ENCODE measurements at places on chromosomes 11 and 22.

- DNase-seq: peak; percentile 44
These were observed 36.0 kb upstream of the LDLRAD3 start for GRCh38 chr11:35907648-35908431.

- no peak for DNase-seq
These were observed 17.9 kb upstream of the NAP1L4 start for GRCh38 chr11:3010004-3010403.

DNA sequence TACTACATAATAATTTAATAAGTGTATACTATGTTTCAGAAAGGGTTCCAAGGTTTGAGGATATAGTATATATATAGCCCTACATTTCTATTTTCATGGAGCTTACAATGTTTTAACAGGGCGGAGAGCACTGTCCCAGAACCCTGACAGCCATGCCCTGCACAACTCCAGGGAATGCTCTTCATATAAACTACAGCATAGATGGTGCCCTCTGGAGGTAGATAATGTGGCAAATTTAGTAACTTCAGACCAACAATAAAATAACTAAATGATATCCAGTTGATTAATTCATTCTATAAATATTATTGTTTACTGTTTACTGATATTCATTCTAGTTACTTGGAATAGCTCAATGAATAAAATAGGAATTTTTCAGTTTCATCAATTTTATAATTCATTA, 693.7 kb upstream of the CCDC179 start:
- DNase-seq: no peak

GRCh38 chr11:126112547-126112946, 49.9 kb upstream of the CDON start:
- DNase-seq: no peak

DNA sequence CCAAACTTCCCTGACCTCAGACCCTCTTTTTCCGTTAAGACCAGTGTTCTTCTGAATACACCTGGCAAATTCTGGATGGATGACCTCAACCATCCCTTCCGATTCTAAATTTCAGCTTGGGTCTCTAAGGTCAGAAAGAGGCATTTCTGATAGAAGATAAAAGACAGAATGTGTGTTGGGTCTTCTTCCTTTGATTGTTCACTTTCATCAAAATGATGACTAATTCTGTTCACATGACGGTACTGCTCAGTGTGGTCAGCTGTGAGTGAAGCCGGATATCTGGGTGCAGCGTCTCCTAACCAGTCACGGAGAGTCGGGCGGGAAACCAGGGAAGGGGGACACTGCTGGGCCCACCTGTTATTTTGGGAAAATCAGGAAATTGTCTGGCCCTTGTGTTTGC, 151.6 kb upstream of the NAV2 start:
- no peak for DNase-seq

DNA sequence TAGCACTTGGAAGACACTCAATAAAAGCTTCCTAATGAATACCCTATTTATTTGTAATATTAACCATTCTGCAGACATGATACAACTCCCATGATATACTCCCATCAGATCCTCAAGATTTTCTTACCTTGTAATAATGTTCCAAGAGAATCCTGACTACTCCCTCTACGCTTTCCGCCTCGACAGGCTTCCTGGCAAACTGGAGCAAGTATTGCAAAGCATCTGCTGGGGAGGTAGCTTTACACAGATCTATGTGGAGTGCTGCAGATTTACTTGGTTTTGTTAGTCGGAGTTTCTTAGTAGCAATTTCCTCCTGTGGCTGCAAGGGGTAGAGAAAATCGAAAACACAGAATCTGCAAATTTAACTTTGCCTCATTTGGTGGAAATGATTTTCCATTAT, 3.5 kb downstream of the INTS4 start:
- no peak for DNase-seq

- no peak for DNase-seq
These were observed 10.2 kb upstream of the P4HA3 start for GRCh38 chr11:74321487-74322188.

DNA sequence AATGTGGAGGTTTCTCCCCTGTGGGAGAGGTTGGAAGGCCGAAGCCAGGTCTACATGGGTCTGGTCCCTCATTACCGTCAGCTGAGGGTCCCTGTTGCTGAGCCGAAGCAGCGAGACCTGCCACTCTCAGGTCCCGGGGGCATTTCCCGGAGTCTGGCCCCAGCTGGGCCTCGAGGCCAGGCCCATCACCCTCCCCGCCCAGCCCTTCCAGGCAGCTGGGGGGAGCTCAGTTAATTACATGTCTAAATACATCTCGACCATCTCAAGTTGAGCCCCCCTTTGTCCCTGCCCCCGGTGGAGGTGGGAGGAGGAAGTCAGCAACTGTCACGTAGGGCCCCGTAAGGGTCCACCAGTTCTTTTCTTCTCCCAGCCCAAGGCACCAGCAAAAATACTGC, 3.6 kb downstream of the CDKN1C start:
- DNase-seq: no peak

DNA sequence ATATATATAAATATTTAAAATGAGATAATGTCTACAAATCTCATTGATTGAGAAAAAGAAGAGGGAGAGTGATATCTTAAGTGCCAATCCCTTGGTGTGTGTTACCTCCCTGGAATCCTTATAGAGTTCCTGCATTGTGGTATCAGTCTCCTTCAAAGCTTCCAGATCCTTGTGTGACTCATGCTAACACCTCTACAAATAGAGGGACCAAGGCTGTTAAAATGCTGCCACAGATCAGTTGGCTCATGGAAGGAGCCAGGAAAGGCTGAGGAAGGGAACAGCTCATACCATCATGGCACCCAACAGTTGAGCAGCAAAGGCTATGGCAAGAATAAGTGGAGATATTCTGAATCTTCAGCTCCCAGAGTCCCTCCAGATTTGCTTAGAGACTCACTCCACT, 163.6 kb upstream of the ISX start:
- no peak for DNase-seq

- DNase-seq: no peak
These were observed 262.5 kb downstream of the DCDC1 start for GRCh38 chr11:31106968-31107576.

DNA sequence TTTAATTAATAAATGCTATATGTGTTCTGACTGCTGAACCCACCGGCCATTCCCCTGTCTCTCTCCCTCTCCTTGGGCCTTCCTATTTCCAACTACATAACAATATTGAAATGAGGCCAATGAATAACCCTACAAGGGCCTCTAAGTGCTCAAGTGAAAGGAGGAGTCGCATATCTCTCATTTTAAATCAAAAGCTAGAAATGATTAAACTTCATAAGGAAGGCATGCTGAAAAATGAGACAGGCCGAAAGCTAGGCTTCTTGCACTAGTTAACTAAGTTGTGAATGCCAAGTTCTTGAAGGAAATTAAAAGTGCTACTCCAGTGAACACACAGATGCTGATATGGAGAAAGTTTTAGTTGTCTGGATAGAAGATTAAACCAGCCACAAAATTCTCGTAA, 109.2 kb downstream of the TSPAN18 start:
- no peak for DNase-seq

- DNase-seq: no peak
These were observed 60.4 kb downstream of the FEZ1 start for GRCh38 chr11:125435461-125436238.

DNA sequence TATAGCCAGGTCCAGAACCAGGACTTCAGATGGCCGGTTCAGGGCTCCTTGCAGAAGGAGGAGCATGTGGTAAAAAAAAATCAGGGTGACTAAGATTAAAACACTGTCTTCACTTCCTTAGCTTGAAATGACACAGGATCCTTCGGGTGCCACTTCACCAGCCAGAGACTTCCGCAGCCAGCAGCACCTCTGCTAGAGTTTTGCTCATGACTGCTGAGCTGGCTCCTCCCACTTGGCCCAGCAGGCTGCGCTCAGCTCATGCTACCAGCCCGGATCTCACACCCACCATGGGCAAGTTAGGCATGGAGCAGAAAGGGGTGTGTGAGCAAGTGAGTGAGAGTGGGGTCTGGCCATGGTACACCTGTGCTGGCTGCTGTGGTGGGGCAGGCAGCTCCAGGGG, 6.6 kb upstream of the MS4A18 start:
- no peak for DNase-seq

DNA sequence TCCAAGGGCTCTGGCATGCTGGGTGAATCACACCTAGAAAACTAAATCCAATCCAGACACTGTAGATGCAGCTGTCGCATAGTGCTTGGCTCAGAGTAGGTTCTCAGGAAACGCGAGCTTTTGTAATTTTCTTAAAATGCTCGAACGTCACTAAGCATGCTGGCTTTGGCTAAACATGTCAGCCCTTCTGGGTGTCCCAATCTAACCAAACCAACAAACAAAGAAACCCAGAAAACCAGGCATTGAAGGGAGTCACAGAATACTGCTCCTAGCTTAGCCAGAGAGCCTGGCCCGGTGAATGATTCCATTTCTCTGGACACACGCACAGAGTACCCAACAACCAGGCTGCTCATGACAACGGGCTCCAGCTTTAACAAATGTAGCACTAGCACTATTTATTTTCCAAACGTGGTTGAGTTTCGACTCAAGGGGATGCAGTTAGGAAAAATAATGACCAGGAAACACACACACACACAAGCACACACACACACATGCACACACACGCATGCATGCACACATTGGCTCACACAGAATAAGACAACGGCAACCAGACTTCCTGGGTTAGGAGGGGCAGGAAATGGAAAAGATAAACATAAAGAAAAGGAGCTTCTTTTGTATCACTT, 492.6 kb downstream of the MIAT start:
- DNase-seq: no peak

DNA sequence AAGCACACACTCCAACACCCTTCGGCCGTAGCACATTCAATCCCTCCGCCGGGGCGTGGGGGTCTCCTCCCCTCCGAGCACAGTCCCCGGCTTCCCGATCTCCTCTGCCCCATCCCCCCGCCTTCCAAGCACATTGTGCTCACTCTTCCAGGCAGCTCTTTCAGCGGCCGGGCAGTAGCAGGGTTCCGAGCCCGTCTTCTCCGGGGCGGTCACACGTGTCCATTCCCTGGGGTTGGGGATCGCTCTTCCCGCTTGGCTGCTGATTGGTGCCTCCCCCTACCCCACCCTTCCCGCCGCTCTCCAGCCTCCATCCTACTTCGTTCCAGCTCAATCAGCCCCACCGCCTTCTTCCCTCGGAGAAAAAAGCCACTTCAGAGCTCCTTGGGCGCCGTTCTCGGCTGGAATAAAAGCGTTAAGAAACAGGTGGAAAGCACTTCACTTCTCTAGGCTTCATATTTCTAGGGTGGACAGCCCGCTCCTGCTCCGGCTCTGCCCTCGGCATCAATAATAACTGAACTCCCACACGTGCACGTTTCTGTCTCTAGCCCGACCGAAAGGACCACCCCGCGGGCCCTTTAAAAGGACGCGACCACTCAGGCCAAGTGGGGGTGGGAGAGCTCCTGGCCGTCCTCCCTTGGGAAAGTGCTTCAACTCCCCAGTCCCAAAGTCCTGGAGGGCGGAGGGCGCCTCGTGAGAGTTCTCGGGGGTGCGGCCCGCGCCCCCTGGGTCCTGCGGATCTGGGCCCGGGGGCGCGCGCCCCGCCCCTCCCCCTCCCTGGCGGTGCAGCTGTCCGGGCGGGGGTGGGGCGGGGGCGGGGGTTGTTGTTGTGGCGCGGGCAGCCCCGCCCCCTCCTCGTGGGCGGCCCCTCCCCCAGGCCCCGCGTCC, 464 bp upstream of the CECR2 start:
- DNase-seq: no peak

DNA sequence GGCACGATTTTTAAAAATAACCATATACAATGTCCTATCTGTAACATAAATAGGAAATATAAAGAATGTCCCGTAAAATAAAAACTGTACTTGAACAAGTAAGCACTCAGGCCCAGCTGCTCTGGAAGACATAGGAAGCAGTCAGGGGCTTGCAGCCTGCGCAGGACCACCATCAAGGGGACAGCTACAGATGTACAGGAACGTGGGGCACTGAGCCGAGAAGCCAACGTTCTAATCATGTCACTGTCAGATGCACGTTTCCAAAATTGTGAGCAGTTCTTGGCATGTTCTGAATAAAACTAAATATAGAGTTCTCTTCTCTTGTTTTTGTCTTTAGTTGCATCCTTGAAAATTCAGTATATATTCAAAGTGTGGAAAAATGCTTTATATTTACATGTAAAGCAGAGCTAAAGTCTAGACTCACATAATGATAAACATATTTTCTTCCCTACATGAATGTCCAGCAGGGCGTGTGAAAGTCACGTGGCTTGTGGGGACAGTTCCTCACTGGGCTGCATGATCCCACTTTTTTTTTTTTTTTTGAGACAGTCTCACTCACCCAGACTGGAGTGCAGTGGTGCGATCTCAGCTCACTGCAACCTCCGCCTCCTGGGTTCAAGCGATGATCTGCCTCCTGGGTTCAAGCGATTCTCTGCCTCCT, 28.4 kb upstream of the TSPAN18 start:
- no peak for DNase-seq

GRCh38 chr22:50011447-50012210, 936 bp downstream of the IL17REL start:
- no peak for DNase-seq

DNA sequence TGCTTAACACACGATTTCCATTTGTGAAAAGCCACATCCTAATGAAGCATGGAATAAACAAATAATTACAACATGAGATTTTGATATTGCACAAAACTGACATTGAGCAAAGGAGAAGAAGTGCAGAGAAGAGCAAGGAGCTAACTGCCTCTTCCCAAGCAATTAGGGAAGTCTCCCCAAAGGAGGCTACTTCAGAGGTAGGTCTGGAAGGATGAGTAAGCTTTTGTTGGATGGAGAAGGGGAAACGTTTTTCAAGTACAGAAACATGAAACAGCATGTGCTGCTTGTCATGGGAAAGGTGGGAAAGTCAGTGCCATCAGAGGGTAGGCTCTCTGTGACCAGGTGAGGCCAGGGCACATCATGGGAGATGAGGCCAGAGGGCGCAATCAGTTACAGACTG, 132.2 kb upstream of the SESN3 start:
- DNase-seq: no peak

GRCh38 chr11:120398132-120398531, 61.9 kb downstream of the ARHGEF12 start:
- DNase-seq: no peak

- no peak for DNase-seq
These were observed 4.2 kb upstream of the RPS19BP1 start for GRCh38 chr22:39536711-39537110.

DNA sequence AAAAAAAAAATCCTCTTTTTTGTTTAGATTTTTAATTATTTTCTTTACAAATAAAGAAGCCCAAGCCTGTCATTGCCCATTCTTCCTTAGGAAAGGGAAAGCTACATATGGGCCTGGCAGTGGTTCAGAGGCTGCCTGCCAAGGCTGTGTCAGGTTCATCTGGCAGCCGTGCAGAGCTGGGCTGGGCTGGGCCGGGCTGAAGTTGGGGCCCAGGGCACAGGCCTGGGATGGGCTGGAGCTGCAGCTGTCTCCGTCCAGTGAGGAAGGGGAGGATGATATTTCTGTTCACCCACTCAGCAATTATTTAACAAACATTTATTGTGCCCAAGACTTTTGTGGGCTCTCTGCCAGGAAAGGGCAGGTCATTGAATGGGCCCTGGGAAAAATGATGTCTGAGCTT, 4.6 kb downstream of the PRR5L start:
- DNase-seq: no peak

GRCh38 chr11:133605482-133605881, 73.2 kb upstream of the OPCML start:
- DNase-seq: no peak

GRCh38 chr11:128496249-128496648, 91.1 kb downstream of the ETS1 start:
- no peak for DNase-seq

- no peak for DNase-seq
These were observed 16.3 kb upstream of the SORL1 start for GRCh38 chr11:121435551-121436511.

GRCh38 chr22:27810609-27811151, 9.1 kb upstream of the MN1 start:
- DNase-seq: no peak

GRCh38 chr11:10407749-10408685, 47.0 kb upstream of the AMPD3 start:
- no peak for DNase-seq
